ENCODE measurements at places on chromosomes 1 and 21.

DNA sequence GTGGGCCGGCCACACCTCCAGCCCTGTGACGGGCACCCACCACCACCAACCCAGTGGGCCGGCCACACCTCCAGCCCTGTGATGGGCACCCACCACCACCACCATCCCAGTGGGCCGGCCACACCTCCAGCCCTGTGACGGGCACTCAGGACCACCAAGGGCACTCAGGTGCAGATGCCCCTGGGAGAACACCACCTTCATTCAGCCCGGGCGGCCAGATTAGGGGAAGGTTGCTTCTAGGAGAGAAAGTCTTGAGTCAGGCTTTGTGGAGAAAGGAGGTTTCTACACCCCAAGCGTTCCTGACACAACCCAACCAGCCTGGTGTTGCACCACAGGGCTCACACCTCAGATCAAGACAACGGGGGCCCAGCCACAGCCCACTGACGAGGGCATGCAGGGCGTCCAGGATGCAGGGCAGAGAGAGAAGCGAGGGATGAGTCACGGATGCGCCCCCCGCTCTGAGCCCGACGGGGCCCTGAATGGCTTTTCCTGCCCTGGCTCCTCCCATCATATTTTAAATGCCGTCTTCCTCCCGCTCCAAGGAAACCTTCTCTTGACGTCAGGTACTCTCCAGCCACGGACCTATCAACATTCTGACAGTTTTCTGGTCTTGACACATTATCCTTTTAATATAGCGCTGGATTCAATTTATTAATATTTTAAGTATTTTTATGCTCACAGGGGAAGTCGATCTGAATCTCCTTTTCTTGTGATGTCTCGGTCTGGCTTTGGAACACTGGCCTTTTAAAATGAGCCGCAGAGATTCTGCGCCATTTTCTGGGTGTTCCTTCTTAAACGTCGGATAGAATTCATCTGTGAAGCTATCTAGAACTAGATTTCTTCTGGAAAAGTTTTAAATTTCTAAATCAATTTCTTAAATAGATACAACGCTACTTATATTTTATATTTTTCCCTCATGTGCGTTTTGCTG lies 631 bp upstream of the SPATC1L start:
- DNase-seq: peak; percentile 74

GRCh38 chr1:50521703-50522102 lies 98.5 kb upstream of the DMRTA2 start:
- no peak for DNase-seq

DNA sequence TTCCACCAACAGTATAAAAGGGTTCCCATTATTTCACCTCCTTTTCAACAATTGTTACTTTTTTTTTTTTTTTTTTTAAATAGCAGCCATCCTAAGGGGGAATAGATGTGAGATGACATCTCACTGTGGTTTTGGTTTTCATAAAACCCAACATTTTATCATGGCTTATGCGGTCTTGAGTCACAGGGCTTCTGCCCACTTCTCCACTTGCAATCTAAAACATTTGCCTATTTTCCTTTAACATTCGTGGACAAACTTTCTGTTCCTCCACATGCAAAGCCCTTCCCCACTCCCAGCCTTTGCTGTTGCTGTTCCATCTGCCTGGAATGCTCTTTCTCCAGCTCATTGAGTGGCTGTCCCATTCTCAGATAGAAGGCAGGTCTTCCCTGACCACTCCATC lies 239.7 kb upstream of the KCNK2 start:
- no peak for DNase-seq

DNA sequence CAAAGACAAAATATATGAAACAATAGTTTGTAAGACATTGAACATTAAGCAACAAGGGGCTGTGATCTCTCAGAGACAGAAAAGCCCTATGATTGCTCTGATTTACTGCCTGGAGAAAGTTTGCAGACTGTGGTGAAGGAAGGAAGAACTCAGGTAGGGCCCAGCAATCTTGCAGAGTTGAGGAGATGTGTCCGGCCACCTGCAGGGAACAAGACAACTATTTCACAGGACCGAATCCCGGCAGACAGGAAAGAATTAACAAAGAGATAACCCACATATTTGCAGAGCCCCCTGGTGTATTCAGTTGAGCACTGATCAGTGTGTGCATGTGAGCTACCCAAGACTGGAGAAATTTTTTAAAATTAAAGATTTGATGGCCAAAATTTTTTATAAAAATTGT lies 58.3 kb upstream of the FMN2 start:
- DNase-seq: no peak

GRCh38 chr1:87093286-87093685 lies 178.9 kb downstream of the HS2ST1 start:
- no peak for DNase-seq

DNA sequence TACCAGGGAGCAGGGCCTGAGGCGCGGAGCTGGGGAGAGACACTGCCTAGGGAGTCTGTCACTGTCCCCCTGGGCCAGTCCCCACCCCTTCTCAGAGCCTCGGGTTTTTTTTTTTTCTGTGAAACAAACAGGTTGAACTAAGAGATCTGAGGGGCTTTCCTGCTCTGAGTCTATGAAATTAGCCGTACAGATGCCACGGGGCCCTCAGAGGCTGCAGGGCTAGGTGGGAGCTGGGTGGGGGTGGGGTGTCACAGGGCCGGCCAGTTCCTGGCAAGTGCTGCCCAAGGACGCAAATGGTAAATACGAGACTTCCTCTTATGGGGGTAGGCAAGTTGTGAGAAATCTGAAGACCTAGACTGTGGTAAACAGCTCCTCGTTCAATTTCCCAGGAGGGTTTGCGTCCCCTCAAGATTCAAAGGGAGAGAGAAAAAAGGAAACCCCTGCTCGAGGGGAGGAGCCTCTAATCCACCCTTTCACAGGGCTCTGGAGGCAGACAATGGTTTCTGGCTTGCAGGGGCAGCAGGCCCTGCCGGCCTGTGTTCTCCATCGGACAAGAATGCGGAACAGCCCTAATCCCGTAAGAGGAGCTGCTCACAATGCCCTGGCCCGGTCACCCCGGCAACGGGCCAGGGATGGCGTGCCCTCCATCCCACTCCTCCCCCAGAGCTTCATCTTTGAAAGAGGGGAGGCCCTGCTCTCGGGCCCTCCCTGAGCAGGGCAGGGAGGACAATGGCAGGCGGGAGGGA lies 7.8 kb downstream of the NUAK2 start:
- peak; percentile 77 for DNase-seq

- no peak for DNase-seq
Observed at GRCh38 chr1:57882072-57882471, 458.2 kb upstream of the DAB1 start.

DNA sequence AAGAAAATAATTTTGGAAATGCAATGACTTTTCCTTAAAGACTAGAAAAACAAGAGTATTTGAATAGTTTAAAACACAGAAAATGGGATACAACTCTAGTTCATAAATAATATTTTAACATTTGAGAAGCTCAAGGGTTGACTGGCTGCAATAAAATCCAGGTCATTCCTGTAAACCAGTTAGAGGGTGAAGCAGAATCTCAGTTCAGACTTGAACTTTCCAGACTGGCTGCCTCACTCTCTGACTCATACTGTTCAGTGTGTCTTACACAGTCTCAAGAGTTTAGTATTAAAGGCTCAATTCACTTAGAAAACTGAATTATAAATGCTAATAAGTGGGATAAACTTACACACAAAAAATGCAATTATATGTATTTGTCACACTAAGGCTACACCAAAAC lies 89.9 kb downstream of the RAVER2 start:
- DNase-seq: no peak
